ENCODE measurements at places on chromosomes 7 and 10.

DNA sequence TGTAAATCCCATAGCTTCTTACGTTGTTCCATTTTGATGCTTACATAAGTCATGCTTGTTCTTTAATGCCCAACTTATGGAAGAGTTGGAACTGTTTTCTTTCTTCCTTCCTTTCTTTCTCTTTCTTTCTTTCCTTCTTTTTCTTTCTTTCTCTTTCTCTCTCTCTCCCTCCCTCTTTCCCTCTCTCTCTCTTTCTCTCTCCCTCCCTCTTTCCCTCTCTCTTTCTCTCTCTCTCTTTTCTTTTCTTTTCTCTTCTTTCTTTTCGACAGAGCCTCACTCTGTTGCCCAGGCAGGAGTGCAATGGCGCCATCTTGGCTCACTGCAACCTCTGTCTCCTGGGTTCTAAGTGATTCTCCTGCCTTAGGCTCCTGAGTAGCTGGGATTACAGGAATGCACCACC lies 18.9 kb downstream of the FAM131B start:
- DNase-seq, result no peak

DNA sequence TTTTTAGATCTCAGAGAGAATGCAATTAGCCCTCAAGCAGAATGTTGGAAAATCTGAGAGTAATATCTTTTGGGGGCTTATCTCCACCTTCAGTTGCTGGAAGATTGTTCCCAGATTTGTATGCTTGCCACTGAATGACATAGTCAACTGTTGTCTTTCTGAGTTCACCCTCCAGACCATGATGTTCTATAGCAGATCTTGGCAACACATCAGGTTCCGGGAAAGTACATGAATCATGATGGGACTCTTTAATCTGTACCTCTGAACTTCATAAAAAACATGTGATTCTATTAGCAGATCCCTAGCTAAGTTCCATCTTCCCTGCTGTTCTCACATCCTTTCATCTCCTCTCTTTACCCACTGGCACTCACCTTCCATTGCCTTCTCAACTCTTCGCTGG lies 68.9 kb downstream of the PLCE1 start:
- no peak for DNase-seq

GRCh38 chr10:22713853-22714478 lies 412 bp downstream of the PIP4K2A start:
- DNase-seq, result no peak

DNA sequence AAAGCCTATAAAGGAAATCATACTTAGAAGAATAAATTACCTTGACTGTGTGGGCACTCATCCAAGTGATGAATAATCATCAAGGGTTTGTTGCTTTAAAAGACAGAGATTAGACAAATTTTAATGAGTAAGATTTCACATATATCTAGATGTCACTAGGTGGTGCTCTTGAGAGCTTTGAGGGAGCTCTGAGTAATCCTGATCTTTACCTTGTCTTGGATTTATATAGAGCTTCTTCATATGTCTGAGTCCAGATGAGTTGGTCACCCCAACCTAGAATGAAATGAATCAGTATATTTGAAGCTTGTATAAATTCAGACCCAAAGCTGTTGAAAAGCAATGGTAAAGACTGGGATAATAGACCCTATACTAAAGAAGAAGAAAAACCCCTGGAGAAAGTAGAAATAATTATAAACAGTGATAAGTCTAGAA lies 3.7 kb downstream of the AGR2 start:
- no peak for DNase-seq

- no peak for DNase-seq
Observed at GRCh38 chr10:68576118-68576517, 16.0 kb downstream of the TET1 start.

GRCh38 chr7:94061326-94061725 lies 57.2 kb upstream of the BET1 start:
- no peak for DNase-seq

DNA sequence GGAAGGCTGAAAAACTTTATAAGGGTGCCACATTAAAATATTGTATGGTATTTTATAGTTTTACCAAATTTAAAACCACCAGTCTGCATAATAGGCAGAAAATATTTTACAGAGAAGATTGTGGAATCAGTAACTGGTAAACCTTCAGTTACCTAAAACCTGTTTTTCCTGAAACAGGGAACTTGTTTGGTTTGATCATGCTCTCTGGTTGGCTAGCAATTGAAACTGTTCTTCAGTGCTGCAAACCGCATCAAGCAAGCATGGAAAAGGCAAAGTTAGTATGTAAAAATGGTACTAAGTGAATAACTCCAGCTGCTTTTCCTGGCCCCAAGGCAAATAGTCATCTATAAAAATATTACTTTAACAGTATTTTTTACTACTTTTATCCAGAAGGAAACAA lies 316.9 kb upstream of the LRRN3 start:
- DNase-seq, result no peak
